Activated T-cell treated with anti-CD3 and anti-CD28 coated beads for 48 hours (primary cell): ENCODE measurements at places on chromosomes 7 and 10.

DNA sequence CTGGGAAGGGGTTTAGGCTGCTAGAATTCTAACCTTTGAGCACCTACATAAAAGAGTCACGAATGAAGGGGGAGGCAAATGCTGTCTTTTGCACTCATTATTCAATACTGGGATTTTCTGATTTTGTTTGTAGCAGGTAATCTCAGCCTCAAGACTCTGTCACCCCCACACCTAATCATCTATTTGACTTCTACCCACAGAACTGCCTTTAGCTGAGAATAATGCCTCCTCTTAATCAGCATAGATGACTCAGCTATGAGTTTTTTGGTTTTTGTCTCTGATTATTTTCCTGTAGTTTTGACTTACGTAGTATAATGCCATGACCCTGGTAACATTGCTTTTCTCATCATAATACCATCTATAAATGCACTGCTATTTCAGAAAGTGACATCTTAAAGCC is 42.7 kb upstream of the CACNB2 start:
- no peak for DNase-seq

DNA sequence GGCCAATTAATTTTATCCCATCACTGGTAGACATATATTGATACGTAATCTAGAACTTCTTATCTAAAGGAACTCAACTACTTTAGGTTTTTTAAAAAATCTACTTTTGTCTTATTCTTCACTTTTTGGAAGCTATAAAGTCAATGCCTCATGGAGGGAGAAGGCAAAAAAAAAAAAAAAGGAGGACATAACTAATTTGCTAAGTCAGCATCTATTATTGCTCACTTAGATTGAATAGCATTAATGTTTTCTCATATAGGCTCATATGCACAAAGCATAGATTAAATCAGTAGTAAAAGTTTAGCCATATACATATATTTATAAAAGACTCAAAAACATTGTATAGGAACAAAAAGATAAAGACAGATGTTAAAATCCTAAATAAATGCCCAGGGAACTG is 179.3 kb upstream of the DGKB start:
- DNase-seq: no peak

DNA sequence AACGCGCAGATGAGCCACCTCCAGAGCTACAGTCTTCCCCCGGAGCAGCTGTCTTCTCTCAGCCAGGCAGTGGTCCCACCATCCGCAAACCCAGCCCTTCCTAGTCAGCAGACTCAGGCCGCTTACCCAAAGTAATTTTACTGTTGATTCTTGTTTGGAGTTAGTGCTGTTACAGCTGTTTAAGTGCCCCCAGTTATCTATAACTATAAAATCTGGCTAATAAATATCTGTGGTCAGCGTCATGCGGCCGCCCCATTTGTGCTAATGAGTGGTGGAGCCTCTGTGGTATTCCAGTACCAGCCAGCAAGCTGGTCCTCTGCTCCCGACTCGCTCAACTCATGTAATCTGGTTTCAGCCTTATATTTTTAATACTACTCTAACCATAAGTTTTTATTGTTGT is 43.2 kb upstream of the TMEM236 start:
- no peak for DNase-seq

DNA sequence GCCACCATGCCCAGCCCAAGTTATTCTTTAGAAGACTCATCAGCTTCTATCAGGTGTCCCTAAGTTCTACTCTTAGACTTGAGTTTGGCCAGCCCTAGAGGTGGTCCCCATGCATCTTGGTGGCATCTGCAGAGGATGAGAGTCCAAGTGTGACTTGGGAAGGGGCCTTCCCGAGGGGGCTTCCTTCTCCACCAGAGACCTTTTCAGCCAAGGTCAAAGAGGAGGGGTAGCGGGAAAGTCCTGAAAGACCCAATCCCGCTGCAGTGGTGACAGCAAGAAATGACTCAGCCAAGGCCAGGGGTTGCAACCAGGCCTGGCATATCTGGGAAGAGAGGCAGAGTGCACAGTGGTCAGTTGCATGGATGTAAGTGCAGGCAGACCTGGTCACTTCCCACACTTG is 61.7 kb upstream of the MGMT start:
- DNase-seq: no peak

DNA sequence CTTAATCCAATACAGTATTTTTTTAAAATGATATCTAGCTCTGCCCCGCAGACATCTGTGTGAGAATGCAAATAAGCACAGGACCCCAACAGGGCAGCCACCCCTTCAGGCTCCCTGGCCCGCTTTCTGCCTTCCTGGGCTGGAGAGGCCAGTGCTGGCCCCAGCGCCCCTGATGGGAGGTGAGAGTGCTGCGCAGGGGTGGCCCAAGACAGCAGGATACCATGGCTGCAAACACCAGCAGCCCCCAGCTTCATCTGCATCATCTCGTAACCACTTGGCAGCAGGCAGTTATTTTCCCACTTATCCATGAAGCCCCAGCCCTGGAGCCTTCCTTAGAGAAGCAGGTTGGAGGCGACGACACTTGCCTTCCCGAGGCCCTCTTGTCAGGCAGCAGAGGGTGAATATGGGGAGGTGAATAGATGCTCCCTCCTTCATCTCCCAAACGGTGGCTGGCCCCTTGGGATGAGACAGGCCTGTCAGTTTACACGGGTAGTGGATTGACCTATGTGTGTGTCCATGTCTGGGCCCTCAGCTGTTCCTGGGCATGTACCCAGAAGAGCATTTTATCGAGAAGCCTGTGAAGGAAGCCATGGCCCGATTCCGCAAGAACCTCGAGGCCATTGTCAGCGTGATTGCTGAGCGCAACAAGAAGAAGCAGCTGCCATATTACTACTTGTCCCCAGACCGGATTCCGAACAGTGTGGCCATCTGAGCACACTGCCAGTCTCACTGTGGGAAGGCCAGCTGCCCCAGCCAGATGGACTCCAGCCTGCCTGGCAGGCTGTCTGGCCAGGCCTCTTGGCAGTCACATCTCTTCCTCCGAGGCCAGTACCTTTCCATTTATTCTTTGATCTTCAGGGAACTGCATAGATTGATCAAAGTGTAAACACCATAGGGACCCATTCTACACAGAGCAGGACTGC is 71.2 kb downstream of the ALOX5 start:
- no peak for DNase-seq

- no peak for DNase-seq
Observed at GRCh38 chr10:30554440-30554825, 75.1 kb downstream of the LYZL2 start.

DNA sequence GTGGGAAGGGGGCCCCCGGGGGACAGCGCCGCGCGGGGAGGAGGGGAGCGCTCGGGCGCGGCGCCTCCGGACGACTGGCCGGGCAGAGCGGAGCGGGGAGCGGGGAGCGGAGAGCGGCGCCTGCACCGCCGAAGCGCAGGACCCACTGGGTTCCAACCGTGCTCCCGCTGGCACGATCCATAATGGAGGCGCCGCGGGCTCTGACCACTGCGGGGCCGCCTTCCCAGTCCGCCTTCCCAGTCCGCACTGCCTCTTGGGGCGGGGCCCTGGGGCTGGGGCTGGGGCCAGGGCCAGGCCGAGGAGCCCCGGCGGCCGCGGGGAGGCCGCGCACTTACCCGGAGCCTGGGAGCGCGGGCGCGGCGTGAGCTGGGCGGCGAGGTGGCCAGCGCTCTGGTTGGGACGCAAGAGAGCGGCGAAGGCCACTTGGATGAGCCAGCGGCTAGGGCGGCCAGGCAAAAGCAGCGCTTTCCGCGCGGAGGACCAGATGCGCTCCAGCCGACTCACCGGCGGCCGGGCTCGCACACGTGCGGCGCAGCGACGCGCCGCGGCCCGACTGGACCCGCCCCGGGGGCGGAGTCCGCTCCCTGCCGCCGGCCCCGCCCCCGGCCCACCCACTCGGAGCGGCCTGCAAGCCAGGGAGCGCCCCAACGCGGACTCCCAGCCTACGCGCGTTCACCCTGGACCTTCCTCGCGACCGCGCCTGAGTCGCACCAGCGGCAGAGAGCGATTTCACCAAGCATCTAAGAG is at the start of gene PUS7:
PUS7 (minus strand) TSS at position 555 of the 747 bp plus-strand sequence. CDS start 13,759 bp downstream, outside the sequence.
- DNase-seq: peak; percentile 87

GRCh38 chr7:141737118-141737835 is 881 bp upstream of the SSBP1 start:
- no peak for DNase-seq

GRCh38 chr7:87032604-87033339 is 26.7 kb downstream of the ELAPOR2 start:
- no peak for DNase-seq

DNA sequence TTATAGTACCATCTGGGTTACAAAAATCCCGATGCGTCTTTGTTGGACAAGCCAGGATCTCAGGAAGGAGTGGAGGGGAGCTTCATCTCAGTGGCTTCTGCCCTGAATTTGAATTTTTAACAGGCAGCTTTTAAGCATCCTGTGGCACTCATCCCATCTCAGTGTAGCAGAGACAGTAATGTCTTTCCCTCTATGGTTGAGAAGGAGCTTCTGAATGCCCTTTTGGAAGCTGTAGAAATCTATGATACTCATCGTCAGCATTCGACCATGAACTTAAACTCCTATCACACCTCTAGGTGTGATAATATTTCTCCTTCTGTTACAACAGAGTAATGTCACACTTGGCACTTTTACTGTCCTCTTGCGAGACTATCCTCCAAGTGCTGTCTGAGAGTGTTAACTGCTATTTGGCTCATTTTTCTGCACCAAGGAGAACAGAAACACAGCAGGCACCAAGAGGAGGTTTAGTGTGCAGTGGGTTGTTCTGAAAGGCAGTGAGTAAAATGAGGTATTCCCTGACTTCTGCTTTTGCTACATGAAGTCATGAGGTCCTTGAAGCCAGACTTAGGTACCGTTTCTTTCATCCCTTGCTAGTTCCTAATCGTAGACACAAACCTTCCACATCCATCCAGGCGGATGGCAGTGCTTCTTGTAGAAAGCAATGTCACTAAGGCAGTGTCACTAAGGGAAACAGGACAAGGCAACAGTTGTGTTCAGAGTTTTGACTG is 177.4 kb downstream of the CELF2 start:
- DNase-seq: no peak

GRCh38 chr10:84783386-84783785 is 455.0 kb downstream of the CCSER2 start:
- no peak for DNase-seq

DNA sequence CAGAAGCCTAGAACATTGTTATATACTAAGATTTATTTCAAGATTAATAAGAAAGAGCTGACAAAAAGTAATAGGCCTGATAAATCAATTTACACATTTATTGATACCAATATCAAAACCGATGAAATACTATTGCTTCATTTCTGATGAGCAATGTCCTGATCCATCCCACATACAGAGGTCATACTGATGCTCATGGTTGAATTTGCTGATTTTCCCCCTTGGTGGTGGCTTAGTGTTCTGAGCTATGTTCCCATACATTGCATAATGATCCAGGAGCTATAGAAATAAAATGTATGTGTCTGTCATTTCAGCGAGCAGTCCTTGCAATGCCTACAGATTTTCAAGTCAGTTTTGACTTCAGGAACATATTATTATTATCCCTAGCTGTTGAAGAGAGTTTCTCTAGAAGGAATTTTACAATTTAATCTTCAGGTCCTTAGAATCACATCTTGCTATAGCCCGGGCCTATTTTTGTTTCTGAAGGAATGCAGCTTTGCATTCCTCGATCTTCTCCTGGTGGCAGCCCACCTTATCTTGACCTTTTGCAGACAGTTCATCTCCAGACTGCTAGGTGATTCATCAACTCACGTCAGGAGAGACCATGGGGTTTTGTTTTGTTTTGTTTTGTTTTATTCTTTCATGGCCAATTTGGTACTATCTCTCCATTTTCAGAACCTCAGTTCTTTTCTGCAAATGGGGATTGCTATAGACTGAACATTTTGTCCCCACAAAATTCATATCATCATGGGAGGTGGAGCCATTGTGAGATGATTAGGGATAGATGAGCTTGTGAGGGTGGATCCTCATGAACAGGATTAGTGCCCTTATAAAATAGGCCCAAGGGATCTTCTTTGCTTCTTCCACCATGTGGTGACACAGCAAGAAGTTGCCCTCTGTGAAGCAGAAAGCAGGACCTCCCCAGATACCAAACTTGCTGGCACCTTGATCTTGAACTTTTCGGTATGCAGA is 465.6 kb upstream of the IGFBP3 start:
- DNase-seq: no peak

DNA sequence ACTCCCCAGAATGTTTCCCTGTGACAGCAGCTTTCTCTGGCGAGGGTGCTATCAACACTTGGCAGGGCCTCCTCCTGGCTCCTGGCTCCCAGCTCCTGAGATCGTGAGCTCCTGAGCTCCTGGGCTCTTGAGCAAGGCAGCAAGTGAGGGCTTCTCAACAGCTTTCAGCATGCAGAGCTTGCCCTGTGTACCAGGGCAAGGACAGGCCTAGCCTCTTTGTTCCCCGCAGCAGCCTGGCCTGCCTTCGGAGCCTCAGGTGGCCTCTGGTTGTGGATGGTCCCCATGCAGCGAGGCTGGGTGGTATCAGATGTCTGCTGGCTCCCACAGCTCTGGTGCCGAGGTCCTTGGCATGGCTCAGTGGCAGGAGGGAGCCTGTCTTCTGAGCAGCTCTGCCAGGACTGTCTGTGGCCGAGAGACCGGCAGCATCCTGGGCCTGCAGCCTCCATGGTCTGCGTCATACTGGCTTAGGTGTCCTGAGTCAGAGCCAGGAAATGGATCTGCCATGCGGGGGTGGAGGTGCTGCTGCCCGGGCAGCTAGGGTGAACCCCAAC is 44.2 kb downstream of the ZMIZ1 start:
- DNase-seq: no peak

GRCh38 chr7:32283546-32283945 is 206.6 kb downstream of the LSM5 start:
- no peak for DNase-seq
